ENCODE measurements at places on chromosomes 7 and 10.

DNA sequence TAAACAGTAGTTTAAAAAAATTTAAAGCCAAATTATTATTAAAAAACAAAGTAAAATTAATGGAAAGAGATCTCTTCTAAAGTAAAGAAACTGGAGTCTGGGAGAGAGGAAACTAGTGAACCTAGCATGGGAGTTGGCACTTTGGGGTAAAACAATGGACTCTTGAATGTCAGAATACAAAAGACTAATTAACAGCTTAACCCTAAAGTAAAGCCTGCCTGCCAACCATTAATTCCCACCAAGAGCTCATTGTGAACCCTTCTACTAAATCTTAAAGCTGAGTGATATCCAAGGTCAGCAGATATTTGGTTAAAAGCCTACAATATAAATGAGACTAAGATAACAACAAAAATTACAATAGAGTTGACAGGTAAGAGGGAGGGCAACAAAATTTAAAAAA is 36.5 kb downstream of the KMT2C start:
- no peak for DNase-seq

DNA sequence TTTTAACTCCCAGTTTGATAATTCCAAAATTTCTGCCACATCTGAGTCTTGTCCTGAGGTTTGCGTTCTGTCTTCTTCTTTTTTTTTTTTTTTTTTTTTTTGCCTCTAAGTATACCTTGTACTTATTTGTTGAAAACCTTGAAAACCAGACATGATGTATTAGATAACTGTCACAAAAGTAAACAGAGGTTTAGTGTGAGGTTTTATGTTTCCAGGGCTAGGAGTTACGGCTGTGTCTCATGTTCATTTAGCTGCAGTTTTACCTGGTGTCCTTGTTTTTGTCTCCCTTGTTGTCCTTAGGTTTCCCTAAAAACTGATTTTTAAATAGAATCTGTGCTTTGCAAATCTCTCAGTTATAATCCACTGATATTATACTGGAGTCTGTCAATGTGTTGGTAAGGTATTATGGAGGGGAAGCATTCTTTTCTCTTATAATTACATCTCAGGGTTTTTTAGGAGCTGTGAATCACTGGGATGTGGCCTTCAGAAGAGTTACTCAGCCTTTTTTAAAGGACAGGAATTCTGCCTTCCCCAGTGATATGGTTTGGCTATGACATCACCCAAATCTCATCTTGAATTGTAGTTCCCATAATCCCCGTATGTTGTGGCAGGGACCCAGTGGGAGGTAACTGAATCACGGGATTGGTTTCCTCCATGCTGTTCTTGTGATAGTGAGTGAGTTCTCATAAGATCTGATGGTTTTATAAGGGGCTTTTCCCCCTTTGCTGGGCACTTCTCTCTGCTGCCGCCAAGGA is 95.0 kb downstream of the CDCA7L start:
- no peak for DNase-seq

DNA sequence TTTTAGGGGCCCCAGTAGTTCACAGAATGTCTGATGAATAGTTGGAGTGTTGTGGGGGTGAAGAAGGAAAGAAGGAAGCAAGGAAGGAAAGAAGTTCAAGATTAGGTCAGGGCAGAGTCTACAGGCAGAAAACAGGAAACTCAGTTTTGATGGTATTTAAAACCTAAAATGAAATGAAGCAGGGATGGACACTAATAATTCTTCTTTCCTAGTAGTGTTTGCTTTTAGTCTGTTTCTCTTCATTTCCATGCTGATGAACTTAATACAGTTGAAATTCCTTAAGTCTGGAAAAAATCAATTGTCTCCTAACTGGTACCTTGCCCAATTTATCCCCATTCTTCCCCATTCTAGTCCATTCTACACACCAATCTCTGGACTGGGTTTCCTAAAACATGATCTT is 59.0 kb upstream of the GSAP start:
- no peak for DNase-seq

DNA sequence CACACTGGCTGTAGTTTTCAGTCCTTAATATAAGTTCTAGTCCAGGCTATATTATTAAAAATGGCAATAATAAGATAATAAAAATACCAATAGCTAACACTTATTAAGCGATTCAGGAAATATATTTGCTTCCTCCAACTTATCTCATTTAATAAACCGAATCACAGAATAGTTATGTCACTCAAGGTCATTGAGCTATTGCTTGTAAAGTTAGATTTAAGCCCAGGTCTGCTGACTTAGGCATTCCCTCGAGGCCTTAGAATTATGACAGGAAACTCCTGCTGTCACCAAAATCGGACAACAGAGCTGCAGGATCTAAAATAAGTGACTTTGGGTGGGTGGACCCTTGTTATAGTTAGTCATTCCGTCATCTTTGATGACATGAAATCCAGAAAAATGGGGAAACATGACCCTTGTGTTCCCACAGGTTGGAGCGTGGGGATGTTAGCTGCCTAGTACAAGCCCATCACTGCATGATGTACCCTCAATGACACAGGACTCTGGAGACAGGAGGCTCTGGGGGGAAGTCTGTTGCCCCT is 181.3 kb upstream of the PHYHIPL start:
- DNase-seq, result no peak

DNA sequence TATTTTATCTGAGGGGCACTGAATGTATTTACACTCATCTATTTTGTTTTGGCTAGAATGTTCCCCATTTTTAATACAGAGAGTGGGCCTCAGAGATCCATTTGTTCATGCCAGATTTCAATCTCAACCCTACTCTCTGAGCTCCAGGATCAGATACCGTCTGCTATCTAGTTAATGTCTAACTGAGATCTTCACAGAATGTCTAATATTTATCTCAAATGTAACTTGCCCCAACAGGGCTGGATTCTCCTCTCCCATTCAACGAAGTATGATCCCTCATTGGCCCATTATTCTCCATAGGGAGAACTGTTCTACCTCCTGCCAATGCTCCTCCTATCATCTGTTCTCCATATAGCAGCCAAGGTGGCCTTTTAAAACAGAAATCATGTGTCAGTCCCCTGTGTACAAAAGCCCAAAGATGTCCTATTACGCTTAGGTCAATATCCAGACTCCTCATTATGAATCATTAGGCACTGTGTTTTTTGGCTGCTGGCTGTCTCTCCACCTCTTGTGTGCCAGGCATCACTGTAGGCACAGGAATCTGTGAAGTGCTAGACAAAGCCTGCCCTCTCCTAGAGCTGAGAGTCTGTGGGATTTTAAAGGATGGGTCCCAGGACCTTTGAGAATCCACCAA is 169.3 kb upstream of the AGK start:
- DNase-seq, result no peak

DNA sequence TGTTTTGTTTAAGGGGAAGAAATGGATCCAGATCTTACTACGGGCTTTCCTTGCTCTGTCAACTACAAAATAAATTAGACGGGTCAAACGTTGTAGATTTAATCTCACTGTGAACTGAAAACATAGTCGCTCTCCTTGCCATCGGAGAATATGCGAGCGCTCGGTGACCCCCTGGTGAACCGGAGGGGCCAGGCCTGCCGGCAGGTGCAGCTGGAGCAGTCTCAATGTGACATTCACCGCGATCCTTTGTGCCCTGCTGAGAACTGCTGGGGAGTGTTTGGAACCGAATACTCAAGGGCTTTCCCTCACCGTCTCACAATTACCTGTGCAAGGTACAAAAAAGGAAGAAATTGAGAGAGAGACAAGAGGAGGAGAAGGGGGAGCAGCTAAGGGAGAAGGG is 174.1 kb upstream of the GPR26 start:
- peak; percentile 4 for DNase-seq

DNA sequence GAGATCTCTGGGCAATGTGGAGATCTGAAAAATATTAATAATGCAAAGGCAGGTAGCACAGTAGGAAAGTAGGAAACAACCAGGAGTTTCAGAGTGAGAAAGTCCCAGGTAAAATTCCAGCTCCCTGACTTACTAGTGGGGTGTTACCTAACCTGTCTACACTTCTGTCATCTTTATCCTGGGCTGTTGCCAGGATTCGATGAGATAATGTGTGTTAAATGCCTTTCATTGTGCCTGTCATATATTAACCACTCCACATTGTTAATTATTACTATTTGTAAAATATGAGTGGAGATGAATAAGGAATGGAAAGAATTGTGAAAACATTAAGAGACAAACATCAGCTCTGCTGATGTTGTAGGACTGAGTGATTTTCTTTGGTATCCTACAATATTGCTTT is 50.0 kb upstream of the FRMD4A start:
- no peak for DNase-seq
